ENCODE measurements at places on chromosomes 12 and 14. TPM values are rescaled to one million over a fixed set of nuclear protein-coding genes. Genes with fewer than 3 reads are reported as not detected.
A peak's percentile ranks its signal among the peaks of the same experiment; 100 is the strongest.

DNA sequence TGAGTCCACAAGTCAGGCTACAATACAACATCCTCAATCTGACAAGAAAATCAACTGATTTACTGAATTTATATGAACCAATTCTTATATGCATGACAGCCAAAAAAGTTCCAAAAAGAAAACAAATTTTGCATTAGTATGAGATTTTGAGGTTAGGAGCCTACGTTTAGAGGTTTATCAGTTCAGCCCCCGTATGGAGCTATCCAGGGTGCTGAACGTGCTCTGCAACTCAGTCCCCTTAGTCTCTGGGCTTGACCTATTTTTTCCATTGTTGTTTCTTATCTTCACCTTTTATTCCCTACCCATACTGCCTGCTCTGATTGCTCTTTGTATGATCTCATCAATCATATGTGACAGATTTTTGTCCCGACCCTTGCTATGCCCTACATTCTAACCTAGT lies 693.0 kb downstream of the NRXN3 start:
- no peak overlapping the region for H3K27ac ChIP-seq
- no peaks in the 10 kb centered on the region for H3K4me1 ChIP-seq
- DNase-seq, result no peak
- no peaks in the 10 kb centered on the region for H3K27me3 ChIP-seq
- no peak overlapping the region for H3K4me3 ChIP-seq

GRCh38 chr12:116592731-116593130 lies 33.5 kb downstream of the MAP1LC3B2 start:
- no peak overlapping the region for H3K4me3 ChIP-seq
- H3K27ac ChIP-seq, result no peak overlapping the region
- DNase-seq, result peak; percentile 6
- peaks cover 7% of the 10 kb centered on the region for H3K4me1 ChIP-seq
- no peaks in the 10 kb centered on the region for H3K36me3 ChIP-seq

DNA sequence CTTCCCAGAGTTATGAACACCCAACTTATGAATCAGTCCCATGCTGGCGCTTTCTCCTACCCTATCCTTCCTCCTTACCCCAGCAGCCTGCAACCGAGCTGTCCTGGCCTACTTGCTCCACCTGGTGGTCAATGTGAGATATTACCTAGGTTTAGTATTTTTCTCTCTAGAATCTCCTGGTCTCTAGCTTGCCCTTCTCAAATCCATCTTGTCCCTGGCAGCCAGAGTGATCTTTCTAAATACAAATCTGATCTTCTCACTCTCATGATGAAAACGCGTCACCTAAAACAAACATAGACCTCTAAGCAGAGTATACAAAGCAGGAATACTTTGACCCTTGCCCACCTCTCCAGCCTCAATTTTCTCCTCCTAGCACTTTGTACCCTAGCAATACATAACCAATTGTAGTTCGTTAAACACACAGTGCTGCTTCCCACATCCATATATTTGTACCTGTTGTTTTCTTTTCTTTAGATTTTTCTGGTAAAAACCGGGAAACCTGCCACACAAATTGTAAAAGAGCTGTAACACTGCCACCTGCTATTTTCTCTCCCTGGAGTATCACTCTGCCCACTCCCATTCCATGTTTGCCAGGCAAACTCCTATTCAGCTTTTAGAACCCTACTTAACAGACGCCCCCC lies 20.0 kb upstream of the TCP11L2 start:
- no peaks in the 10 kb centered on the region for H3K4me1 ChIP-seq
- DNase-seq, result no peak
- H3K4me3 ChIP-seq, result no peak overlapping the region
- peaks cover 15% of the 10 kb centered on the region for H3K36me3 ChIP-seq
- peaks cover 31% of the 10 kb centered on the region for H3K27me3 ChIP-seq

DNA sequence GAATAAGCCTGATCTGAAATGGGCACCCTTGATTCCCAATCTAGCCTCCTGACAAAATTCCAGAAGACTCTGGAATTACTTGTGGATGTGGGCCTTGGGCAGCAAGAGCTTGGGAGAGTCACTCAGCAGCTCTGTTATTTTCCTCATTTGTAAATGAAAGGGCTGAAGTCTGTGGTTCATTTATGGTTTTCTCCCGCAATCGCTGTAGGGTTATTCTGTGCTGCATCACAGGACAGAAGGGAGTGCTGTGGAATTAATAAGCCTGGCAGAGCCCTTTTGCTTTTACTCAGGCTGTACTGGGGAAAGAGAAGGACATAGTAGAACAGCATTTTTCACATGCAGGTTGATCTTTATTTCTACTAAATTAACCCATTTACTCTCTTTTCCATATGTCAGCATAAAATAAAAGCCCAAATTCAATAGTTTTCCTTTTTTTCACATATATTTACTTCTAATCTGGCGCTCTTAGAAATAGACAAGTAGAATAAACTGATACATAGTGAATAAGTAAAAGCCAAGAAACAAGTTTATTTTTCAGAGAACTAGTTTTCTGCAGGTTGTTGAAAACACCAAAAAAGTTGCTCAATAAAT lies 49.2 kb downstream of the DUSP16 start:
- H3K4me3 ChIP-seq, result no peak overlapping the region
- H3K36me3 ChIP-seq, result peaks cover 11% of the 10 kb centered on the region
- DNase-seq, result no peak
- H3K4me1 ChIP-seq, result peaks cover 7% of the 10 kb centered on the region
- no peak overlapping the region for H3K27ac ChIP-seq

DNA sequence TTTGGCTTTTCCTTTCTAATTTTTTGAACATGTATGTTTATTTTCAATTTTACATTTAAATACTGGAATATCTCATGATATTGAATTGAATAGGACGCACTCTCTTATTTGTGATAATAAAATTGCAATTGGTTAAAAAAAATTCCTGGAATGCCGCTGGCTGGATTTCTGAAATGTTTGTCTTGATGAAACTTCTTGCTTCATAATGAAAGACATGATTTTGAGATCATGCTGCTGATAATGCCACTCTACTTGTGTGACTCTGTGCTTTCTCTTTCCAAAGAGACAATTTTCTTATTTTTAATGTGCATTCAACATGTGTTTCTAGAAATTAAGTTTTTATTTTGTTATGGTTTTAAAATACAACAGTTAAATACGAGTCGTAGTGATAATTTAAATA lies 465.7 kb upstream of the FAR2 start:
- no peak overlapping the region for H3K27ac ChIP-seq
- no peaks in the 10 kb centered on the region for H3K36me3 ChIP-seq
- DNase-seq, result no peak
- H3K27me3 ChIP-seq, result no peaks in the 10 kb centered on the region
- no peaks in the 10 kb centered on the region for H3K4me1 ChIP-seq
- H3K4me3 ChIP-seq, result no peak overlapping the region

DNA sequence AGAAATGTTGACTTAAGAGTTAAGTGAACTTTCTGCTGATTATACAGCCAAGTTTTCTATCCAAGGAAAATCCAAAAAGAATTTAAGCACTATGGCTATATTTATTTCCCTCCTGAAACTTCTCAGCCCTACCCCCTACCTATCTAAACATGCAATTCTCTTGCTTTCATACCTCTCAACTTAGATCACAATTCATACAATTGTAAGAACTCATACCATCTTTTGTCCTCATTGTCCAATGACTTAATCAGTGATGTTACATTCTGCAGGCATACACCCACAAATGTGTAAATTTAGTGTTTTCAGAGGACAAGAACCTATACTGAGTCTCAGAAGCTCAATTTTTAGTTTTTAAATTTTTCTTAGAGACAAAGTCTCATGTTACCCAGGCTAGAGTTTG lies 62.1 kb downstream of the ZFC3H1 start:
- peaks cover 14% of the 10 kb centered on the region for H3K27me3 ChIP-seq
- peaks cover 9% of the 10 kb centered on the region for H3K4me1 ChIP-seq
- H3K4me3 ChIP-seq, result no peak overlapping the region
- H3K36me3 ChIP-seq, result no peaks in the 10 kb centered on the region
- no peak overlapping the region for H3K27ac ChIP-seq

The OGFOD2 gene
- total RNA-seq, result 36.8 TPM

DNA sequence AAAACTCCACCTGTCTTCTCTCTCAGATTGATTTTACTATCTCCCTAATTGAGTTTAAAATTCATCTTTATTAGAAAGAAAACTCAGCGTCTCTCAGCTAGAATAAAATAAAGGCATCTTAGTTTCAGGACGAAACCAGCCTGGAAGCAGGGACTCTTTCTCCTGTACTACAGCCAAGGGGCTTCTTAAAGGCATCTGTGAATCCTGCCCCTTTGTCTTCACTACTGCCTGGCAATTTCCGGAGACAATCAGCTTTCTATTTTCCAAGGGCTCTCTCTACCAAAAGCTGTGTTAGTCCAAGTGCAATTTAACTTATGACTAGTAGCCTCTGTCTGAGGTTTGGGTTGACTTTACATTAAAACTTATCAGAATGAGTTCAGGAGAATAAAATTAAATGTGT lies 623.3 kb upstream of the FOXG1 start:
- H3K4me1 ChIP-seq, result no peaks in the 10 kb centered on the region
- no peaks in the 10 kb centered on the region for H3K27me3 ChIP-seq
- H3K4me3 ChIP-seq, result no peak overlapping the region
- no peak overlapping the region for H3K27ac ChIP-seq
- no peaks in the 10 kb centered on the region for H3K36me3 ChIP-seq

The ALDH1L2 gene
- 0.22 TPM for total RNA-seq

The HOXC13 gene
- not detected for total RNA-seq

DNA sequence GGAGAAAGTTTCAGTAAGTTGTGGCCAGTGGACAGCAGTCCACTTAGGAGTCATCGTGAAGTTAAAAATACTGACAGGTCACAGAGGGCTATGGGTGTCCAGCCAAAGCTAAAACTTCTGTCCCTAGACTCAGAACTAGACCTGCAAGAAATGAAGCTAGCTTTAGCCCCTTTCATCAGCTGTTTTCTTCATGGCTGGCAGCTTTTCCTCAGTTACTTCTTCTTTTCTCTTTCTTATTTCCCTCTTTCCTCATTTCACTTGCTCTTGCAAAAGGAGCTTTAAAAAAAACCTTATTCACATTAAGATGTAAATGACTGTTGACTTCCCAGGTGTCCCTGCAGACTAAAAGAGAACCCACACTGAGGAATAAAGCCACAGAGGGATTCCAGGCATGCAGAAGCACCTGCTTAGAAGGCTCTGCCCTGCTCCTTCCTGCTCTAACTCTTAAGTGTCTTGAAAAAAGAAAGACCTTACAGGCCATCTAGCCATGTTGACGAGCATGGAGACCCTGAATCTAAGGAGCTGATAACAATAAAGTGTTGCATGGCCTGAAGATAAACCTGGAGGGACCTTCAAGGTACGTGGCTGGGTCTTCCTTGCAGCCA lies 69.7 kb upstream of the CCND2 start:
- H3K27me3 ChIP-seq, result no peaks in the 10 kb centered on the region
- H3K27ac ChIP-seq, result no peak overlapping the region
- no peaks in the 10 kb centered on the region for H3K36me3 ChIP-seq
- H3K4me1 ChIP-seq, result peaks cover 32% of the 10 kb centered on the region
- no peak for DNase-seq

DNA sequence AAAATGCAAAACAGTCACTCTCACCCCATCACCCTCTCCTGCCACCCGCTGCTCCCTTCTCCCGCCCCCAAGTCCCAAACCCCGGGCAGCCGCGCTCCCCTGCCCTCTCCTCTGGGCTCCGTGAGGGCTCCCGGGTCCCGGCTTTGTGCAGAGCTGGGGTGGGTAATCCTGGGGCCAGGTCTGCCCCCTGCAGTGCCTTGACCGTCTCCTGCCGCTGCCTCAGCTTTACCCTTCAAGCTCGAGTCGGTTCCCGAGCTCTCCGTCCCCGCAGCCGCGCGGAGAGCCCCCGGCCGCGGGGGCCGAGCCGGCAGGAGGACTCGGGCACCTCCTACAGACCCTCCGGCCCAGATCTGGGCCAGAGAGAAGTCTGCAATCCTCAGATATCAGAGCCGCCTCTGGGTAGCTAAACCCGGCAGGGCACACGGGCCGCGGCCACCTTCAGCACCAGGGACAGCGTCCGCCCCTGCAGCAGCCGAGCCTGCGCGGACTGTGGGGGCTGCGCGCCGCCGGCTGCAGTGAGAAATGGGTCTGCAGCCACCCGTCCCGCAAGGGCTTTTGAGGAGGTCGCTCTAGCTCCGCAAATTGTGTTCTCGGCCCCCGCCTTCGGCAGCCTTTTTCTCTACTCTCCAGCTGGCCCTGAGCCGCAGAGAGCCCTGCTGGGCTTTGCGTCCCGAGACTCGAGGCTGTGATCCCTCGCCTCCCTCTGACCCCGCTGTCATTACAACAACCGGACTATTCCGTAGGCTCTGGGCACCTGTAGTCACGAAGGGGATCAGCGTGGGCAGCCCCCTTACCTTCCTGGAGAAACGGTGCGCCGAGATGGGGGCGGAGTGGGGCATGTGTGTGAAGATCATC lies 1.2 kb downstream of the PRMT8 start:
- H3K4me1 ChIP-seq, result no peaks in the 10 kb centered on the region
- H3K27me3 ChIP-seq, result peaks cover 77% of the 10 kb centered on the region
- no peak overlapping the region for H3K4me3 ChIP-seq
- H3K36me3 ChIP-seq, result peaks cover 5% of the 10 kb centered on the region
- no peak overlapping the region for H3K27ac ChIP-seq
- no peak for DNase-seq

The E2F7 gene
- total RNA-seq, result 10.7 TPM

The ARF3 gene
- 125 TPM for total RNA-seq

DNA sequence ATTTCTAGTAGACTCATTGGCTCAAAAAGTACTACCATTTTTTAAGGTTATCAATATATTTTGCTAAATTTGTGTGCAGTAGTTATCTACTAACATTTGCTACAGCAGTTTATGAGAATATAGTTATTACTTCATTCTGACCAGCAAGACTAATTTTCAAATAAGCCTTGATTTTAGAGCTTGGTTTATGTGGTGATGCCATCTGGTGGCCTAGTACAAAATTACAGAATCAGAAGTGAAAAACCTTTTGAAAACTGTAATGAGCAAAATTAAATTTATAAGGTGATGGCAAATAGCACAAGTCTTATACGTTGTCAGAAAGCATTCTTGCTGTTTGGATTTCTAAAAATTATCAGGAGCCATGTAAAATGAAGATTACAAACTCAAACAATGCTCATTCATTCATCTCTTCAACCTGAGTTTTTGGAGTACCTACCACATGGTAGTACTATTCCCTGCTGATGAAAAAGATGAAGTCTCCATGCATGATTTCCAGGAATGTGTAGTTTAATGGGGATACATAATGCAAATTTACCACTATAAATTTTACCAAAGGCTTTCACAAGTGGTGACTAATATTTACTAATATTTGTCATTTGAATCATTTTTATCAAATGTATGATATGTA lies 51.0 kb downstream of the MAGOHB start:
- peaks cover 35% of the 10 kb centered on the region for H3K4me1 ChIP-seq
- peaks cover 24% of the 10 kb centered on the region for H3K36me3 ChIP-seq
- H3K27me3 ChIP-seq, result no peaks in the 10 kb centered on the region
- DNase-seq, result no peak
- H3K4me3 ChIP-seq, result peak overlapping the region; percentile 74

- H3K4me3 ChIP-seq, result peak overlapping the region; percentile 51
- H3K4me1 ChIP-seq, result peaks cover 63% of the 10 kb centered on the region
- peak overlapping the region; percentile 57 for H3K27ac ChIP-seq
- DNase-seq, result no peak
Observed at GRCh38 chr12:96371138-96371789, 29.0 kb downstream of the CDK17 start.

The HOXC10 gene
- total RNA-seq, result not detected

The SCNN1A gene
- not detected for total RNA-seq

The FGF23 gene
- total RNA-seq, result not detected

The GALNT16 gene
- total RNA-seq, result not detected
